ENCODE measurements at places on chromosomes 6 and 20.

- DNase-seq = no peak
Observed at GRCh38 chr20:57265336-57265996, 975 bp downstream of the BMP7 start.

DNA sequence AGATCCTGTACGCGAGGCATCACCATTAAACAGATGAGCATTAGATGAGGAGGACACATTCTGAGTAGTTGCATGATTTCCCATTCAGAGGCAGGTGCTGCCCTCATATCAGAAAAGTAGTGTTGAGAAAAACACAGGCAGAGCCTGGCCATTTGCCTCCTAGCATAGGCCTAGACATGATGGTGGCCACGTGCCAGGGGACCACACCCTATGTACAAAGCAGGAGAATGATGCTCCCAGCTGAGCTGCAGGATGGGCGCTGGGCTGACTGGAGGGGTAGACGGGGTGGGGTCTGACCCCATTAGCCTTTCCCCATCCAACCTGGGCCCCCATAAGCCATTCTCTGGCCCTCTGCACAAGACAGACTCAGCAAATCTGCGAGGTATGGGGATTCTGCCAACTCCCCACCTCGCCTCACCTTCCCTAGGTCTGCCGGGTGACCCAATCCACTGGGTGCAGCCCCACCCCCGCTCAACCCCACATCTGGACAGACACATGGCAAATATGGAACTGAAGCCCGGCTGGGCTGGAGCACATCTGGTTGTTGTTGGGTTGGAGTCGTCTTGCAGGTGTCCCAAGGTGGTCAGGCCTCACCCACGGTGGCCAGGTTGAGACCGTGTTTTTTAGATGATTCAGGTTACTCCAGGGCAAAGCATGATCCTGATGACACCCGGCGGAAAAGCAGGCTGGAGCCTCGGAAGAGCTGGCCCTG, 13.9 kb downstream of the PI16 start:
- no peak for DNase-seq

DNA sequence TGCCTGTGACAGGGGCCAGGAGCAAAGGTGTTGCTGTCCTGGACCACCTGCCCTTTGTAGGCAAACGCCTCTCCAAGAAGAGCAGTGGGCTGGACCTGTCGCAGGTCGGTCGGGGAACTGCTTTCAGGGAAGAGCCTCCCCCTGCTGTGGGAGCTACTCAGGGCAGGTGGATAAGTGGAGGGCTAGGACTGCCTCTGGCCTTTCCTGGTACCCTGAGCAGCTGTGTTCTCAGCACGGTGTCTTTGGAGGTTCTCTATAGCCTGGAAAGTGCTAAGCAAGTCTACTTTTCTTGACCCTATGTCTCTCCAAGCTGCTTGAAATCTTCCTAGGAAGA, 35.0 kb downstream of the BPIFB1 start:
- no peak for DNase-seq

DNA sequence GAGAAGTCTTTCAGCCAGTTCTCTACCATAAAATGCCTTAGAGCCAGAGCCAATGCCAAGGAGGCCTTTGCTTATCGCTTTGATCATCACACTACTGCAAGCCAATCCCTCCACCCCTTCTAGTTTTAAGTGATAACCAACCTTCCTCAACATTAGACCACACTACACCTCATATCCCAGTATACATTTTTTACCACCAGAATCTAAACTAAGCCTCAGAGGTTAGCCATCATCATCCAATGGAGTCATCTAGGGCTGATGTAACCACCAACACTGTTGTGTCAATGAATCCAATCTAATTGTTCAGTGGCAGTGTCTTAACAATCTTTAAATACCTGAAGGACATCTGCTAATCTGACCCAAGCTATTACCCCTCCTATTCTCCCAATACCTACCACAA, 6.4 kb downstream of the ZUP1 start:
- no peak for DNase-seq

DNA sequence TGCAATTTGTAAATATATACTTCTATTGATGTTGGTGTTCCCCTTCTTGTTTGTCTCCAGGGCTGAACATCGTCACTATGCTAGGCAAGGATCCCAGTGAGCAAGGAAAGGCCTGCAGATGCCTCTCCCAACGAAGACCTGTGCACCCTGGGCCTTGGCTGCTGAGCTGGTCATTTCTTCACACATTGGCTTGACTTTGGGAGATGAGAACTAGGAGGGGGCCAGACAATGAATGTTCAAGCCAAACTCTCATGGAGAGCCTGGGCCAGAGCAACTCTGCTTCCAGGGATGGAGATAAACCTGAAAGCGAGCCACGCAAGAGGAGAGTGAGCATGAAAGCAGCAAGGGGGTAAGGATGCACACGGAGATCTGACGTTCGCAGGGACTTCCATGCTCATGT, 104.0 kb downstream of the CLIC5 start:
- DNase-seq = no peak

- no peak for DNase-seq
Observed at GRCh38 chr6:70107852-70108629, 194.8 kb downstream of the COL9A1 start.

DNA sequence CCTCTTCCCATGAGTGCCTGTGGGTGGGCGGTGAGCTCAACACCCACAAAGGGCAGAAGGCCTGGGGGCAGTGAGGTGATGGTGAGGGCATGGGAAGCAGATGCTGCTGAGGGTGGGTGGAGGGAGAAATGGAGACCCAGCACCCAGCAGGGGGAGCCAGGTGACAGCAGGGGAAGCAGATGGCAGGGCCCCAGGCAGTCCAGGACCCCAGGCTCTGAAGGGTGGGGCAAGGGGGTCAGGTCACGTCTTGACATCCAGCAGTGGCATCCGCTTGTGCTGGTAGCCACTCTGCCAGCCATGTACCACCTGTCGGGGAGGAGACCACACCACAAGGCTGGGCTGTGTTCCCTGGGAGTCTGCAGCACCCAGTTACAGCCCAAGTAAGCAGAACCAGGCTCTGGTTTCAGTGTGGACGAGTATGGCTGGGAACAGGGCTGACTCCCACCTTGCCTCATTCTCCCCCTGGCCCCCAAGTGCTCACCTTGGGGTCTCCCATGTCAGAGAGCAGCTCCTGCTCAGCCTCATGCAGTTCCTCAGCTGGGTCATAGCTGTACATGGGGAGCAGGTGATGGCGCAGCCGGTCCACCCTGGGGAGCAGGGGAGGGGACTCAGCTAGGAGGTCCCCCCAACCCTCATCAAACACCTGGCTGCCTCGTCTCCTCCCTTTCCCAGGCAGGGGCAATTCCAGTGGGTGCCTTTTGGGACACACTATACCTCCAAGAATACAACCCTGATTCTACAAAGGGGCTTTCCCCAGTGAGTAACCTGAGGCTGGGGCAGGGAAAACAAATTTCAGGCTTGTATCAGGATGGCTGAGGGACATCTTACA, 2.0 kb downstream of the SMIM29 start:
- peak; percentile 46 for DNase-seq

DNA sequence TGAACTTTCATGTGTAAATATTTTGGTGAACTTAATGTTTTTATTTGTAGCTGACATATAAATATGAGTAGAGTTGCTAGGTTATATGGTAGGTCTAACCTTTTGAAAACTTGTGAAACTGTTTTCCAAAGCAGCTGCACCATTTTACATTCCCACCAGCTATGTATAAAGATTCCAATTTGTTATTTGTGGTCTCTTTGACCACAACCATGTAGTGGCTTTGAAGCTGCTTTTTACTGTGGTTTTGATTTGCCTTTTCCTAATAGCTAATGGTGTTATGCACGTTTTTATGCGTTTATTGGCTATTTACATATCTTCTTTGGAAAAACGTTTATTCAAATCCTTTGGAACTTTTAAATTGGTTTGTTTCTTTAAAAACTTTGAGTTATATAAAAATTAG, 10.3 kb downstream of the CST3 start:
- no peak for DNase-seq

DNA sequence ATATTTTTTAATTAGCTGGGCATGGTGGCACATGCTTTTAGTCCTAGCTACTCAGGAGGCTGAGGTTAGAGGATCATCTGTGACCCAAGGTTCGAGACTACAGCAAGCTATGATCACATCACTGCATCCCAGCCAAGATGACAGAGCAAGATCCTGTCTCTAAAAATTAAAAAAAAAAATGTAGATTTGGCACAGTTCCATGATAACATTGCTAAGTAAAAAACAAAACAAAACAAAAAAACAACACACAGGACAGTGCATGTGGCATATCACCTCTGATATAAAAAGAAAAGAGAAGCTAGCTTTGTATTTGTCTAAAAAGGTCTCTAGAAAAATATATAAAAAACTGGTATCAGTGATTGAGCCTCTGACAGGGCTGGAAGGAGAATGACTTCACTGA, 24.6 kb downstream of the RNF24 start:
- DNase-seq = no peak

- no peak for DNase-seq
Observed at GRCh38 chr20:49457444-49457843, 25.0 kb downstream of the KCNB1 start.

DNA sequence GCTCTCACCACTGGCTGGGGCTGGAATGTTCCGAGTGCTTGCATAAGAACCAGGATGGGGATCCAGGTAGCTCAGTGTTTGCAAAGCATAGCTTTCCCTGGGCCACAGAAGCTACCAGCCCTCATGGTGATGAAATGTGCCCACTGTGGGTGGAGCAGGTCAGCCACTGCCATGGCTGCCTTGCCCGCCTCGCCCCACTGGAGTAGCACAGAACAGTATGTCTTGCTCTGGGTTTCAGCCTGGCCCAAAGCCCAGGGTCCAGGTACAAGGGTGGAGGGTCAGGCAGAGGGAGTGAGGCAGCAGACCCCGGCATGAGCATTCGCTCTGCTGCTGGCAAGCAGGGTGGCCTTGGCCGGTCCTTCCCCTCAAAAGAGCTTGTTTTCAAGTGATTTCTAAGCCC, 34.7 kb downstream of the KCNK17 start:
- no peak for DNase-seq

GRCh38 chr6:79040083-79040482, 38.0 kb downstream of the PHIP start:
- no peak for DNase-seq

GRCh38 chr6:163370464-163371117, 43.9 kb upstream of the QKI start:
- no peak for DNase-seq

GRCh38 chr6:3414327-3415081, 42.3 kb downstream of the SLC22A23 start:
- no peak for DNase-seq

DNA sequence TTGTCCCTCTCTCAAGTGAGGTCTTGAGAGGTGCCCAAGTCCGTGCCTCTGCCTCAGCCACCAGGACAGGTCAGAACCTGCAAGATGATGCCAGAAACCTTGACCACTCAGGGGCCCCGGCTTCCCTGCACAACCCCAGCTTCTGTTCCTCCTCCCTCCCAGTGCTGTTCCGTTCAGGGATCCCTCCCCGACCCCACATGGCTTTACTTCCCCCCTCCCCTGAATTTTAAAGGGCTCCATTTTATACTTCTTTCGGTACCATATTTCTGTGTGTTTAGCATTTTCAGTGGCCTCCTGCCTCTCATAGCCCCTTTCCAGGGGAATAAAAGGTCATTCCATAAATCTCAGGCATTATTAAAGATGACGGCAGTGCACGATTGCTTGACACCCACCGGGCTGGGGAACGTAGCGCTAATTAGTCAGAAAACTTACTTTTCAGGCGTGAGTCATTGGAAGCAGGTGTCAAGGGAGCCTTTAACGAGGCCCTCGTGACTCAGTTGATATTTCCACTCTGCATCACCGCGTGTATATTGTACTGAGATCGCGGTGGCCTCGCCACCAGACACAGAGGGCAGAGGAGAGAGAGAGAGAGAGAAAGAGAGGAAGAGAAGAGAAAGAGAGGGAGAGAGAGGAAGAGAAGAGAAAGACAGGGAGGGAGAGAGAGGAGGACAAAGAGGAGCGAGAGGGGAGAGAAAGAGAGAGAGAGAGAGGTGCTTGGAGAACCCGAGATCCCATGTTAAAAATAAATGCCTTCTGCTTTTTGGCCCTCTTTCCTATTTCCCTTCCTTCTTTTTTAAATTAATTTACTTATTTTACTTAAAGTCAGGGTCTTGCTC, 21.3 kb downstream of the KCNG1 start:
- DNase-seq = no peak

DNA sequence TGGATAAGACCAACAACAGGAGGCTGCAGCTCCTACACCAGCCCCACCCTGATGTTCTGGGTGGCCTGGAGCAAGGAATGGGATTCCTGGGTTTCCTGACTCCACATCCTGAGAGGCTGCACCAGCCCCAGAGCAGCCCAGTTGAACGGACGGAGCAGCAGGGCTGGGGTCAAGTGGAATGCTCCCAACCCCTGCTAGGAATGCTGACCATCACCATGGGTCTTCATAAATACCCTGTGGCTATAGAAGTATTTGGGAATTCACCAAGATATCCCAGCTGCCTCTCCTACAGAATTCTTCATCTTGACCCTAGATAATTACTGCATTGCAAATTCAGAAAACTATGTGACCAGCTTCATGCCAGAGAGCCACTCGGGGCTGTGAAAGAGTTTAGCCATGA, 180.3 kb downstream of the THBS2 start:
- no peak for DNase-seq

DNA sequence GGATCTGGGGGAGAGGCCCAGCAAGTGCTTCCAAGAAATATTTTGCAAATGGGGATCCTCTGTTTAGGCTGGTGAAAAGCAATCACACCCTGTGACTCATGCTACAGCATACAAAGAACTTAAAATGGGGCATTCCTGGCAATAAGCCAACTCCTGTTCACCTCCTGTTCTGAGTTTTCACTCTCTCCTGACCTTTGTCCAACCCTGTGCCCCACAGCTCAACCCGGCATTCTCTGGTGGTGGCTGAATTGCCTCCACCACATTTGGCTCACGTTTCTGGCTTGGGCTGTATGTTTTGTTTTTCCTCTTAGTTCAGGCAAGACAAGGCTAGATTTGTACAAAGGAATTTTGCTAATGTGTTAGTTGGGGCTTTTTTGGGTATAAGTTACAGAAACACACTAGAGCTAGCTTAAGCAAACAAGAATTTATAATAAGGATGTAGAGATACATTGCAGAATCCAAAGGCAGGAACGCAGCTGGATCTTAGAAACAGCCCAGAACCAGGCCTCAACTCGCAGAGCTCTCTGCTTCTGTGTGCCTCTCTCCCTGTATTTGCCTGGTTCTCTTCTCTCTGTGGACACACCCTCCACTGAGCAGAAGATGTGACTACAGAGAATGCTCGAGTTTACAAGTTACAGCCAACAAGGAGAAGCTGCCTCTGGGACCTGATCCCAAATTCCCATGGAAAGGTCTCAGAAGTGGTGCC, 9.4 kb downstream of the ABCC10 start:
- DNase-seq = no peak

Data from activated CD4-positive, alpha-beta T cell treated with anti-CD3 and anti-CD28 coated beads, Interleukin-2, amount 50 U/mL, for 4 hours (primary cell).